Skeletal muscle tissue (tissue), 5 donors: ENCODE measurements at places on chromosomes 2 and 18. TPM values are rescaled to one million over a fixed set of nuclear protein-coding genes. Genes with fewer than 3 reads are reported as not detected.

SIX2 gene
- 4.2 TPM for total RNA-seq

SPC25 gene
- 3.7 TPM for total RNA-seq

TRIM43 gene
- not detected for total RNA-seq

TMEM247 gene
- not detected for total RNA-seq

RAB6C gene
- total RNA-seq, result not detected

SLC14A1 gene
- 14.6 TPM for total RNA-seq

POTEC gene
- not detected for total RNA-seq

LINC00305 gene
- not detected for total RNA-seq

ELOA2 gene
- not detected for total RNA-seq

DPP10 gene
- 1.0 TPM for total RNA-seq

GATA6 gene
- total RNA-seq, result 2.6 TPM

SP9 gene
- total RNA-seq, result not detected

GALR1 gene
- total RNA-seq, result not detected

CDCA7 gene
- 9.9 TPM for total RNA-seq

GPR45 gene
- not detected for total RNA-seq

CLEC4F gene
- not detected for total RNA-seq

LRATD1 gene
- total RNA-seq, result 5.2 TPM

SPDYA gene
- total RNA-seq, result 1.0 TPM

MBD5 gene
- total RNA-seq, result 30.8 TPM
